COR-L47 (cell line): ENCODE measurements at places on chromosomes 2 and 18.

DNA sequence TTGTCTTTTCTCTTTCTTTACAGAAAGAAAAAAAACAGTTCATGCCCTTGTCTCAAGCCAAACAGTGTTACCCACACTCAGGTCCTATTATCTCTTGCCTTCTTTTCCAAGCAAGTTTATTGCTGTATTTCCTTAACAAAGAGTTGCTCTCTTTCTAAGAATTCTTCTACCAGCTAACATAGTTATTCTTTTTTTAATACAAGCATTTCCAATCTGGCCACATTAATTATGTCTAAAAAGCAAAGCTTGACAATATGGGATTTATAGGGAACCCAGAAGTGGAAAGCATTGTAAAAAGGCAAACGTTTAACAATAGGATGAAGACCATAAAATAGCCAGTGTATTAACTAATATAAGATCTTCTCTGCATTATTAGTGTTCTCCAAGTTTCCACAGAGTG, 272.5 kb upstream of the CWC22 start:
- DNase-seq = no peak

- no peak for DNase-seq
These were observed 47.3 kb upstream of the GULP1 start for GRCh38 chr2:188244383-188244782.

DNA sequence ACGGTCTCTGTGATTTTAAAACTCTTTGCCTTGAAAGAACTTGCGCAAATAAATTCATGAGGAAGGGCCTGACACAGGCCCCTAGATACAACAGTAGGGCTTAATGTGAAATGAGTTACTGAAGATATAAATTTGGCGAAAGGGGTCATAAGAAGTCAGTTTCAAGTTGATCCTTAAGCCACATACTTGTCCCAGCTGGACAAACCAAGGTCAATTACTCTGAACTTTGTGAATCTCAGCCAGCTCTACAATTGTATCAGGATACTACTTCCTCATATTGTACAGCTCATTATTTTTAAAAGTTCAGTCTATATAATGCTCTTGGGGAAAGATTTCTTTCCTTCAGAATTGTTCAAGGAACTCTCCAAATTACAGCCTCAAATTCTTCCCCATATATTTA, 432.8 kb downstream of the METTL4 start:
- DNase-seq = no peak

DNA sequence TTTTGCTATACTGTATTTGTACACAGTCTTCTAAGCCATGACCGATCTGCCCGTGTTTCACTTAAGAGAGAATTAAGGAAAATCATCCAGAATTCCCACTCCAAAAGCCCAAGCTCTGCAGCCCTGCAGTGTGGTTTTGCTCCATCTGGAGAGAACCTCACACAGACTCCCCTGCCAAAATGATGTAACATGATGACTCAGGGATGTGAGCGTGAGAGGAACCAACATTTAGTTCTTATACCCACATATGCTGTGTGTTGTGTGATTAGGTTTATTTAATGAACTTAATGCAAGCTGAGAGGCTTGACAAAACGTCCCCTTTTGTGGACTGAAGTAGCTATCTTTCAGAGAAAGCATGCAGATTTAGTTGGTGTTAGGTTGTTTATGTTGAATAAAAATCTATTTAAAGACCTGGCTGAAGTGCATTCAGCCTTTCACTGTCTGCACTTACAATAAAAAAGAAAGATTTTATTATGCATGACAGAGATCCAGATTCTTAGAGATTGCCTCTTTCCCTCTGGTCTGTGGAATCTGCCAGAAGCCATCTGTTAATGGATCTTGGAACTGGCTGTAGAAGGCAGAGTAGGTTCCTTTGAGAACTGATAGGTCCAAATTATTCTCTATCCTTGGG, 6.3 kb downstream of the RAB12 start:
- peak; percentile 39 for DNase-seq

DNA sequence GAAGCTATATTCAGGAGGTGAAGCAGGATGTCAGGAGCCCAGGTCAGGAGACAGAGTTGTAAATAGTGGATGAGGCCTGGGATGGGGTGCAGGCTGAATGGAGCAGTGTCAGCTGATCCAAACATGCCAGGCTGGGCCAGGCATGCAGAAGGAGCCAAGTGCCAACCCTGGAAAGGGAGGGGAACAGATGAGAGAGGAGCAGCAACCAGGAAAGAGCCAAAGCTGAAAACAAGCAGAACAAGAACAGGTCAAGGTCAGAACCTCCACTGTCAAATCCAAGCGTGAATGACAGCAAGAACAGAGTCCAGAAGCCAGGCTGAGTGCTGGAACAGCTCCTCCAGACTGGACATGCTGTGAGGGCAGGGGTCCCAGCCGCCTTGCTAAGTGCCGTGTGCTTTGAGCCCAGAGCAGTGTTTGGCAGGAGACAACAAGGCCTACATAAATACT, 49.2 kb upstream of the PPP1CB start:
- DNase-seq = no peak

DNA sequence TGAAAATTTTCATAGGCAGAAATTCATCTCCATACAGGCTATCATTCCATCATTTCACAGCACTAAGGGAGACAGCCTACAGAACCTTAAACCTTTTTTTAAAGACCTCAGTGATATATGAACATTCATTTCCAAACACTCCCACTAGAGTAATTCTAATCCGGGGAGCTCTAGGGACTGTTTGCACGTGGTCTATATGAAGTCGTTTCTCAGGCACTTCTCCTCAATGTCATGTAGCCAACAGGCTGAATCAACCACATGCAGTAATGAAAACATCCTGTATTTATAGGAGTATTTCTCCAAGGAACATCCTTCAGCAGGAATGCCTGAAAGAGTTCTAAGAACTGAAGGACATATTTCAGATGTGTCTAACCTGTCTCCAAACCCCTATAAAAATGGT, 97.3 kb upstream of the CREB1 start:
- DNase-seq = no peak

DNA sequence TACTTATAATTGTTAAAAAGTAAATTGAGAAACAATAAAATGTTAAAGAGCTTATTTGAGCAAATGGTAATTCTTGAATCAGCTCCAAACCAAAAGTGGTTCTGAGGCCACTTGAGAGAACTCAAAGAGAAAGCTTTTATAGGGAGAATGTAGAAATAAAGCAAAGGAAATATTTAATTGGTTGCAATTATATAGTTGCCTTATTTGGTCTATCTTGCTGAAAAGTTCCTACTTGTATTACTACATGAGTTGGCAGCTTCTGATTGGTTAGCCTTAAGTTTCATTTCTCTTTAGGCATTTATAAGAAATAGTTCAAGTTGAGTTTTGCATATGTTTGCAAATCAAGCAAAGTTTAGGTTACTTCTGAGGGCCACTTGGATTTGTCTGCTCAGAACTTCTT, 38.1 kb downstream of the SCN2A start:
- DNase-seq = no peak

DNA sequence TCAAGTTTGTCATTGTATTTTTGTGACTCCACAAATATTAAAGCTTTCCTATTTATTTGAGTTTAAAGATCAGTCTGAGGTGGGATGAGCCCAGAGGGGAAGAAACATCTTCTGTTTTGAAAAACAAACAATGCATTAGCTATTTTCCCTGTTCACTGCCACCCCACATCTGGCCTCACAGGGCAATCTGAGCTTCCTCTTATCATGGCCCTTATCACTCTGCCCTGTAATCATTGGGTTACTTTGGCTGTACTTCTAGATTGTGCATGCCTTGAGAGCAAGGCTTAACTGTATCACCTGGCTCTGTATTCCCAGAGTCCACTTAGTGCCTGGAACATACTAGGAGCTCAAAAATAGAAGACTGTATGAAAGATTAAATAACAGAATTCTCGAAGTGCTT, 241.6 kb upstream of the NT5C1B start:
- no peak for DNase-seq

DNA sequence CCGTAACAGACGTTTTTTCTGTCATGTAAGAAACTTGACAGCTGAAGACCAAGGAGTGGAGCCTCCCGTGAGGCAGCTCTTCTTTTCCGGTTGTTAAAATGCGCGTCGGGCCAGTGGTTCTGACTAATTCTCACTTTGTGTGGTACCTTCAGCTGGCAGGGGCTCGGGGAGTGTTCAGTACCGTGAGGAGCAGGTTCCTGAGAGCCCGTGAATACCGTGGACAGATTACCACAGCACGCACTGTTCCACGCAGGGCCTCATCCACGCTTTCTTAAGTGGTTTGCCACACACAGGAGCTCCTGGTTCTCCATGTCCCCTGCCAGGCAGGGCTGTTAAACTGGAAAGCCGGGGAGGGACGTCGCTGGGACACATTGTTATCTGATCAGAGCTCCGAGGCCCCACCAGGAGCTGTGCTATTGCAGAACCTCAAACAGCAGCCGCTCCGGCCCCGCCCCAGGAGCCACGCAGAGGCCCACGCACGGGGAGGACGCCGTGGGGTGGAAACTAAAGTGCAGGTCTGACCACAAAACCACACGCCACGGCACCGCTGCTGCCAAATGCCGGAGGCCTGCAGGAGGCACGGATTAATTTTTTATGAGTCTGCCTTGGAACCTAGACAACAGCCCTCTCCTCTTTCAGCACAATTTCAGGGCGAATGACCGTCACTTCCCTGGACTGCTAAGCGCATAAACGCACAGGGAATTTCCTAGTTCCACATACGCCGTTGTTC, 43.3 kb downstream of the NFATC1 start:
- no peak for DNase-seq

DNA sequence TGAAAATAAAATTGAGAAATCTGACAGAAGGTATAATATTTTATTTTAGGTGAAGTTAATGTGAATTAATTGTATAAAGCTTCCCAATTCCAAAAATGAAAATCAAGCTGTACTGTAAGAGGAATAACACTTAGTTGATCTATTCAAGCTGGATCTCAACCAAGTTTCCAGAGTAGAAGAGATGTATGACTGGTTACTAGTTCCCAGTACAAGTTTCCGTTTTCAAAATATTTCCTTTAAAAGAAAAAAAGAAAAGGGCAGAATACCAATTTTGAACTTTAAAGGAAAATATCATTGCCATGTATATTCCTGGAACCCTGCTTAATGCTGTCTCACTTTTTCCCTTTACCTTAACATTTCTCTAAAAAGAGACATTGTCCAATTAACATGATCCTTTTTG, 308.5 kb downstream of the IRS1 start:
- no peak for DNase-seq

- no peak for DNase-seq
These were observed 130.4 kb downstream of the IRS1 start for GRCh38 chr2:226669249-226669648.

DNA sequence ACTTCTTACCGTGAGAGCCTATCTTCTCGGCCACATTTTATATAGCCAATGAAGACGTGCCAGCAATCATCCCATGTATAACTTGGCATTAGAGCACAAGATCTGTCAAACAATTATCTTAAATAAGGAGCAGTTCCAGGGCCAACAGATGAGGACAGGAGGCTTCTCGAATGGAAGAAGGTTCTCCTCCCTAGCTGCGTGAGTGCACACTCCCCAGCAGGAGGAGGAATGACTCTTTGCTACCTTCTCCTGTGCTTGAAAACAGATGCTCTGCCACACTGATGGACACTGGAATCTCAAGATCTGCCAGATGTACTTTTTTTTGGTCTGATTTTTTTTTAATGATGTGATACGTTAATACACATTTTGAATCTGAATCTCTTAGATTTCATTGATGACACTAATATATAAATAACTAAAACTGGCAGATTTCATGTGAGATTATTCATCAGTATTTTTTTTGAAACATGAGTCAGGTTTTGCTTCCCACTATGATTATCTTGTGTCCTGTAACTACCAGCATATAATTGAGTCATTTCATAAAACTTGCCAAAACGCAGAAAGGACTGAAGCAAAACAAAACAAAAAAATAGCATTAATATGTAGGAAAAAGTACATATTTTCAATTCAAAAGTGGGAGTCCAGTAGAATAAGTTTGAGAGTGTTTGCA, 626 bp upstream of the VIT start:
- DNase-seq = no peak

- DNase-seq = no peak
These were observed 61.4 kb downstream of the LRATD1 start for GRCh38 chr2:14693874-14694273.

DNA sequence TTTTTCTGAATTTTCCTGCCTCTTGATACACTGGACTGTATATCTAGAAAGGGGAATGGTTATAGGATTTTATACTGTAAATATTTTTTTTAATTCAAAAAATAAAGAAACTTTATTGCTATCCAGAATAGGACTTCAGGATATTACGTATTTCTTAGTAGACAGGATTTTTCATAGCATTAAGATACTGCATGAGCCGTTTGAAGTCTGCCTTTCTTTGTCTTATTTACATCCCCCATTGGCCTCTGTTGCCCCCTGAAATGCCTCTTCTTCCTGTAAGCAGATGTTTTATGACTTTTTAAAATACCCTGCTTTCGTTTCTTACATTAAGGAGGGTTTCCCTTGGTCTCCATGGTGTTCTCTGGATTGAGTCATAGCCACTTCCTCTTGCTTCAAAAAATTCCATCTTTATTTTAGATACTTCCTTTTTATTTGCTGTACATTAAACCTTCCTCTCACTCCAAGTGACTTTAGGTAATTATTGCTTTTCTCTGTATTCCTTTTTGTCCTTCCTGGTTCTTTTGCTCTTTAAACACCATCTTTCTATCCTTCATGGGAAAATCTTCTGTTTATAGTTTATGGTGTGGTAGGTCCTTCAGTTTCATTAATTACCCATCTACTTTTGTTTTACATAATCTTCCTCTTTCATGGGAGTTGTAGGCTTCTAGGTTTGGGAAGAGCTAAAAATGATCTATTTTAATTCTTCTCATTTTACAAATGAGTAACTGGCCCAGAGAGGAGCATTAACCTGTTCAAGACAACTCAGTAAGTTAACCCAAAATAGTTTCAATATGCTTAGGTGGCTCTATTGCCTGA, 72.6 kb downstream of the ZNF532 start:
- no peak for DNase-seq

DNA sequence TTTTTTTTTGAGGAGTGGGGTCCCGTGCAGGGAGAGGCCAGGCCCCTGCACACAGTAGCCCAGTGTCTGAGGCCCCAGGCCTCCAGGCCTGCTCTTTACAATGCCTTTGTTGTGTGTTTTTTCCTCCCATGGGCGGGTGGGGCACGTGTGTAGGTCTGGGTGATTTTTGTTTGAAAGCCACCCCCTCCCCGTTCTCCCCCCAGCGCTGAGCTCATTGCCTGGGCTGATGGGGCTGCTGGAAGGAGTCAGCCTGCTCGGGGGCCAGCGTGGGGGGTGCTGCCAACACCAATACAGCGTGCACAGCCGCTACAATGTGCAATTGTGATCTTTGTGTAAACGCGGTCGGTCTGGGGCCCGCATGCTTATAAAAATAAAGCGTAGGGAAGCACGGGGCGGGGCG, 142.7 kb downstream of the DYSF start:
- DNase-seq = no peak

DNA sequence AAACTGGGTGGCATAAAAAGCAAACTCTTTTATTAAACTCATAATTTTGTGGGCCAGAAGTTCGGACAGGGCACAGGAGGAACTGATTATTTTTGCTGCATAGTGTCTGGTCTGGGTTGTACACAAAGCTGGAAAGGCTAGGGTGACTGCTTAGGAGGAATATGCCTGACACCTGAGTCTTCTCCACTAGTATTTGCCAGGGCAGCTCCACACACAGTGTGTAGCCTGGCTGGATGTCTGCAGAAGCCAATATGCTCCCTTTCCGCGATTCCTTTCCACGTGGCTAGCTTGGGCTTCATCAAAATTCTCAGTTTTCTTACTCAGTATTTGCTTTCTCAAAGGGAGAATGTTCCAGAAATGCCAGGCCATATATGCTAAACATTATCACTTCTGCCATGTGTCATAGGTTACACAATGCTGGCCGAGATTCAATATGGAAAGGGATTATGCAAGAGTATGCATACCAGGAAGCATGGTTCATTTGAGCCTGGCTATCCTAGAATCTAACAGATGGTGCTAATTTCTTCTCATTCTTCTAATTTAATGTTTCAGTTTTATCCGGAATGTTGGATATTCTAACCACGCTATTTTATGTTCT, 142.7 kb upstream of the DOK6 start:
- no peak for DNase-seq
